Activated CD8-positive, alpha-beta memory T cell treated with anti-CD3 and anti-CD28 coated beads, Interleukin-2, amount 50 U/mL, for 48 hours (primary cell): ENCODE measurements at places on chromosomes 4 and X.

GRCh38 chr4:27407616-27408015 is 547.0 kb downstream of the STIM2 start:
- DNase-seq = no peak

GRCh38 chr4:149062997-149063396 is 620.8 kb upstream of the NR3C2 start:
- no peak for DNase-seq

GRCh38 chr4:41122775-41123174 is 91.6 kb downstream of the APBB2 start:
- no peak for DNase-seq

DNA sequence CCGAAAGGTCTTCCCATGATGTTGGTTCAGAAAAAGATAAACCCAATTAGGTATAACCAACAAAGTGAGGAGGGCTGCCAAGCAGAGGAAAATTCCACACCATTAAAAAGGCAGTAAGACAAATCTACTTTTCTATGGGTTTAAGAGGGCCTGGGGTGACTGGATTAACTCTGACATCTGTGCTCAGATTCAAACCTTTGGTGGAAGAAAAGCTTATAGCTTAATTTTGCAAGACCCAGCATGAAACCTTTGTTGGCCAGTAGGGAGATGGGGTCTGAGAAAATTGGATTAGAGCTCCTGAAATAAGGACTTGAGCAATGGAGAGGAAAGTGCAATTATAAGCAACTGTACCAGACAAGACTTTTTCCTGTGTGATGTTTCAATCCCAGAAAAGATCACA is 104.2 kb downstream of the KDR start:
- DNase-seq = no peak

DNA sequence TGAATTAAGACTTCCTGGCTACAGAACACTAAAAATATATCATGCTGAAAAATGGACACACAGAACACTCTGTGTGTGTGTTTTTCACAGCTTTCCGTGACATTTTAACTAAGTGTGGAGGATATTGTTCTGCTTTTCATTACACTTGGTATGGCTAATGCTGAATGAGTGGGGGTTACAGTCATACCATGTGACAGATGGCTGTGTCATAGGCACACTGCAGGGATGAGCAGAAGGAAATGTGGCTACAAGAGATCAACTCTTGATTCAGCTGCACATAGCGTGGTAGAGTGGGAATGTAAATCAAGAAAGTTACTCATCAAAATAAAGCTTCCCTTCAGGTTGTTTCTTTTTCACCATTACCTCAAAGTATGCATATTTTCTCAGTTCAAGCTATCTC is 669.8 kb downstream of the IQCM start:
- DNase-seq = no peak

GRCh38 chrX:1164322-1165288 is 47.8 kb downstream of the CRLF2 start:
- DNase-seq = no peak

DNA sequence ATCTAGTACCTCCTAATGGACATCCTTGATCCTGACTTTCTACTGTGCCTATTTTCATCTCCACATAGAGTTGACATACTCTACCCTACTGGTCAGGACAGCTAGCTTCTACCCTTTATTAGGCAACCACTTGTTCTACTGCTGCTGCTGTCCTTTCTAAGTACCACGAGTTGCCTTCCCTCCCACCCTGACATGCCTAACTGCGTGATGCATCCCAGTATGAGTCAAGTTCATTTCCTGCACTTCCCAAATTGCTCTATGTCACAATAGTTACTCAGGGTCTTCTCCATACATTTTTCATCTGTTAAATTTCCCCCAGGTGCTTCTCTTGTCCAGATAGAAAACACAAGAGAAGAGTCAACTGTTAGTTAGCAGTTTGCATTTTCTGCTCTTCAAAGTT is 133.4 kb downstream of the TBC1D19 start:
- DNase-seq = no peak

DNA sequence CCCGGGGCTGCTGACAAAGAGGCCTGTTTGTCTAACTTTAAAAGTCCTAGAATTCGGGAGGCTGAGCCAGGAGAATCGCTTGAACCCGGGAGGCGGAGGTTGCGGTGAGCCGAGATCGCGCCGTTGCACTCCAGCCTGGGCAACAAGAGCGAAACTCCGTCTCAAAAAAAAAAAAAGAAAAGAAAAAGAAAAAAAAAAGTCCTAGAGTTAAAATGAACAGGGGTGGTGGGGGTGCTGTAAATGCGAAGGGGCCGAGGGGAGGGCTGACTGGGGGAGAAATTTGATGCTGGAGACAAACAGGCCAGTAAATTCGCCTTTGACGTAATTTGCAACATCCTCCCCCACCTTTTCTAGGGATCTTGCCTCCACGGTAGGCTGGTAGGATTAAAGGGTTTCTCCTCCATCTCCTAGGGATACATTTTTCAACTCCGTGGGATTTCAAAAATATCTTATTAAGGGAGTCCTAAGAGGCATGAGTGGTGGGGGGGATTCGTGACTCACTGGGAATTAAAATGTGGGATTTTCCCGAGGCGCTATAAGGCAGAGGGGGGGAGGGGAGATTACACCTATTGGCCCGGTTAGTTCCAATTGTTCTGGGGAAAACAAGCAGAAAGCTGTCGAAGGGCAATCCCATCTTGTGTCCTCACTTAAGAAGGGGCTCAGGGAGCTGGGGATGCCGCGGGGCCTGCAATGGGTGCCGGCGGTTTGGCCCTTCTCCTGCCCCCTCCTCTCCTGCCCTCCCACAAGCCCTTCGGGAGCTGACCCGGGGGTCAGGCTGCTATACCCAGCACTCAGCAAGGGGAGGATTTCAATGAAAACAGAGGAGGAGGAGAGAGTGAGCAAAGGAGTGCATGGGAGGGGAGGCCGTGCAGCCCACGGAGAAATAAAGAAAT is 3.0 kb upstream of the BCOR start:
- no peak for DNase-seq

DNA sequence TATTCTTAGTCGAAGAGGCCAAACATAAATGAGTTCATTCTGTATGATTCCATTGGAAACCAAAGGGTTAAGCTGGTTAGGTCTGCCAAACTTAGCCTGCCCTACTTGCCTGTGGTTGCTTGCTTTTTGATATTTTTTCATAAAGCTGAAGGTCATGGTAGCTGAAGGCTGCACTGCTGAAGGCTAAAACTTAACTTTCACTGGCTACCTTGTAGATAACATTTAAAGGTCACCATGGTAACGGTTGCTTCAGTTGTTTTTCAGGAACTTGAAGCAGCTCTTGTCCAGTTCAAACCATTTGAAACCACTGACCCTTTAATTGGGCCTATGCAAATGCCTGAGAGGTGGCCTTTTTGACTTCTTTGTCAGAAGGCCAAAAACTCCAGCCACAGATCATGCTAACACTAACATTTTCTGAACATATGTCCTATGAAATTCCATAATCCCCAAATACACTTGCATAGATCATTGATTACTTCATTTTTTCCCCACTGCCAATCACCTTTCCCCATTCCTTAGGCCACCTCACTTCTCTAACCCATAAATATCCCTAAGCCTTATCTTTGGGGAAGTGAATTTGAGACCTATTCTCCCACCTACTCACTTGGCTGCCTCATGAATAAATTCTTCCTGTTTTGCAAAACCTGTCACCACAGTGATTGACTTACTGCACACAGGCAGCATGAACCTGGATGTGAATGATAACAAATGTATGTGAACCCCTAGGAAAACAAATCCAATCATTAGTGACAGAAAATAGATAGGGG is 10.7 kb upstream of the SMIM10L2A start:
- no peak for DNase-seq

DNA sequence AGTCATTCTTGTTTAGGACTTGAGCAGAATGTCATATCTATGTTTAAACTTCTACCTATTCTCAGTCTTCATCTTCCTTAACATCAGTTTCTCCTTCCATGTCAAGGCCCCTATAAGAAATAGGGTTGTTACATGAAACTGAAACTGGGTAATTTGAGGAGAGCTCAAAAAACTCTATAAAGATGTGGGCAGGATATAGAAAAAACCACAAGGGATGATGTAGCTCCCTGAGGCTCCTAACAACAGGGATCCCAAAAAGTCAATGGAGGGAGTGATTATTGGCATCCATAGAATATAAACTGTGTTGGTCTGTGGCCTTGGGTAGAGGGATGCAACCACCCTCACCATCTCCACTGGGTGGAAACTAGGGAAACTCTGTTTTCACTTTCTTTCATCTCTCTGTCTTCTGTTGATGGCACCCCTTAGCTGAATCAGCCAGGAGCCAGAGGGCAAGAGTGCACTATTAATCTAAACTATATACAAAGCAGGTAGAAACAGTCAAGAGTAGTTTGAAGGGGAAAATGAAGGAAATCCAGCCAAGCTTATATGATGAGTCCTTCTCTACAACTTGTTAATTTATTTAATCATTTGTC is 27.6 kb downstream of the C4orf54 start:
- no peak for DNase-seq

- no peak for DNase-seq
Measured at GRCh38 chrX:12898073-12898472, 8.3 kb upstream of the TLR8 start.

DNA sequence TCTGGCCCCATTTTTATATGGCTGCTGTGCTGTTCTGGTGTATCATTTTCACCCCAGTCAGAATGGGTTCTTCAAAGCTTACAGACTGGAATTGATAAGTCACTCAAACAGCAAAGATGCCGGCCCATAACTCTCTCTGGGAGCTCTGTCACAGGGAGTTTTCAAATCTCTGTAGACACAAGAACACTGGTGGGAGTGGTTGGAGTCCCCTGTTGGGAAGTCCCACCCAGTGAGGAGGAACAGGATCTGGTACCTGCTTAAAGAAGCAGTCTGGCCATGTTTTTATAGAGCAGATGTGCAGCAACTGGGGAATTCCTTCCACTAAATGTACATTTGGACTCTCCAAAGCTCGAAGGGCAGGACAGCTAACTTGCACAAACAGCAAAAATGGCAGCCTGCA is 69.3 kb upstream of the UGT2B7 start:
- DNase-seq = no peak
